IPS-NIHi11 (cell line): ENCODE measurements at places on chromosomes 4 and X.
A peak's percentile ranks its signal among the peaks of the same experiment; 100 is the strongest.

GRCh38 chrX:103789004-103789403 lies 12.4 kb downstream of the PLP1 start:
- no peak for DNase-seq

DNA sequence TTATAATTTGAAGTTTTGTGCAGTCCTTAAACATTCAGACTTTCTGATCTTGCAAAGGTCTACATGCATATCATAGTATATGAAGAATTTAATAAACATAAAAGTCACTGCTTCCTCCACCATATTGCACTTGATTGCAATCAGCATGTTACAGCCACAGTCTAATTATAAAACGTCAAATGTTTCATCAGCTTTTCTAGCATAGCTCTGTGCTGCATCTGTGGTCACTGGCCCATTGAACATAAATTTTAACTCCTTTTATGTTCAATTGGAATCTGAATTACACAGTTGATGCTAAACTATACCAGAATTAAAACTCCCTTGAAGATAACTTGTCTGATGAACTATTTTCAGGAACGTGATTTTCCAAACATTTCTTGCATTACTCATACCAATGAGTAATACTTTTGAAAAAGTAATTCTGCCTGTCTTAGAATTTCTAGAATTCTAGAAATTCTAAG lies 329.1 kb downstream of the GALNTL6 start:
- no peak for DNase-seq

DNA sequence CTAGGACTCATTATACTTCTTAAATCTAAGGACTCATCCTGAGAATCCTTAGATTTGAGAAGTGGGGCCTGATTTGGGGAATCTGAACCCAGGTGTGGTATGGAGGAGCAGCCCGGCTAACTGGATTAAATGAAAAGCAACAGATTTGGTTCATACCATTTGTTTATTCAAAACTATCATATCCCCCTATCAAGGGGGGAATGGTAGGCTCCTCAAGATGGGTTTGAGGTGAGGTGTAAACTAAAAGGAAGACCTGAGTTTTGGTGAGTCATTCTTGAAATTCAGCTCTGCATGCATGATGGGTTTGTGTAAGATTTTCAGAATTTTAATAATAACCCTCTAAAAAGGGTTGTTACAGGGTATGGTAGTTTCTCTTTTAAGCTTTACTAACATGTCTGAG lies 53.4 kb downstream of the CASP6 start:
- DNase-seq = no peak

- DNase-seq = no peak
Measured at GRCh38 chr4:71322425-71322824, 16.4 kb upstream of the SLC4A4 start.

- no peak for DNase-seq
Measured at GRCh38 chr4:179605196-179605595, 2163.0 kb upstream of the AGA start.

DNA sequence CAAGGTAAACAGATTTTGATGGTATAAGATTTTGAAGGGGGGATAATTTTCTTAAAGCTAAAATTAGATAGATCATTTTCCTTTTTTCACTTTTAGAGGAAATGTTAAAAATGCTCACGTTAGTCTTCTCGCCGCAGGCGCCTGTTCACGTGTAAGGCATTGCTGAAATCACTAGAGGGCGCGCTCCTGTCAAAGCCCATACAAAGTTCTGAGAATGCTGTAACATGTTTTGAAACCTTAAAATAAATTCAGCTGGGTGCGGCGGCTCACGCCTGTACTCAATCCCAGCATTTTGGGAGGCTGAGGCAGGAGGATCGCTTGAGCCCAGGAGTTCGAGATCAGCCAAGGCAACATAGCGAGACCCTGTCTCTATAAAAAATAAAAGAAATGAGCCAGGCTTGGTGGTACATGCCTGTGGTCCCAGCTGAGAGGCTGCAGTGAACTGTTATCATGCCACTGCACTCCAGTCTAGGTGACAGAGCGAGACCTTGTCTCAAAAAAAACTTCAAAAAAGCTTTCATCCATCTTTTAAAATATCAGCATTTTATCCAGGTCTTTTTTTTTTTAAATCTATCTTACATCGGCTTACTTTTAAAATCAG lies 138.0 kb downstream of the RBMX2 start:
- DNase-seq = peak; percentile 43
